ENCODE measurements at places on chromosomes 12 and 14.

GRCh38 chr14:95304342-95304741 is 15.4 kb downstream of the CLMN start:
- DNase-seq, result no peak

DNA sequence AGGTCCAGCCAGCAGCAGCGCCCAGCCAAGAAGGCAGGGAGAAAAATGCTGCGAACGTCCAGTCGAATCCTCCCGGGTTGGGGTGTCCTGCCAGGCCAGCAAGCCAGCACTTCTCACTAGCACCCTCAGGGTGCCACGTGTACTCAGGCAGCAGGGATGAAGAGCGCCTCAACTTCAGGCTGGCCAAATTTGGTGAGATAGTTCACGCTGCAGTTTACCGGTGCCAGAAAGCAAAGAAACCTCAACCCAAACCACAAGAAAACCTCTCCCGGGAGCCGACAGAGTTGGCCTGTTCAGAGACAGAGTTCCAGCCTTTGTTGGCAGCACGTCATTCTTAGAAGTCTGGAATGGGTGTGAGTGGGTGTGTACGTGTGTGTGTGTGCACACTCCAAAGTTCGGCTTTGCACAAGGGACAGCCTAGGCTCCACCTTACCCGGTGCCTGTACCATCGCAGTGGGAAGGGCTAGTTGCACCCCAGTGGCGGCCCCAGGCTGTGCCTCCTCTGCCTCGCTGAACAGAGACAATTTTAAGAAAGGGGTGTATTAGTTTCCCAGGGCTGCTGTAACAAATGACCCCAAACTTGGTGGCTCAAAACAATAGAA is 42.1 kb downstream of the ELK3 start:
- DNase-seq, result peak; percentile 46

- no peak for DNase-seq
These were observed 452.6 kb downstream of the ZFP36L1 start for GRCh38 chr14:68340262-68340661.

- no peak for DNase-seq
These were observed 22.9 kb downstream of the SPTLC2 start for GRCh38 chr14:77593501-77593961.

DNA sequence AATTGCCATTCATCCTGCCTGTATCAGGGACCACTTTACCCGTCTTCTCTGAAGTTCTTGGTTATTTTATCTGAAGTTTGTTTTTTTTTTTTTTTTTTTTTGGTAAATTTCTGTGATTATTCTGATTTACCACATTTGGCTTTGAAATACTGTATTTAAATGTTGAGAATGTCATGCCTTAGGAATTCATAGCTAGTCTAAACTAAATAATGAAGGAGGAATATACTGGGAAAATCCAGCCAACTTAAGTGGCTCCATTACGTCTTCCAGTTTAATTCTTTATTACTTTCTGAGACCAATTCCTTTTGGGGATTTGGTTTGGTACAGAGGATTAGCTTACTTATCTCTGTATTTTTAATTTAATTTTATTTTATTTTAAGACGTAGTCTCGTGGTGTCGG is 60.3 kb upstream of the KCNMB4 start:
- no peak for DNase-seq

DNA sequence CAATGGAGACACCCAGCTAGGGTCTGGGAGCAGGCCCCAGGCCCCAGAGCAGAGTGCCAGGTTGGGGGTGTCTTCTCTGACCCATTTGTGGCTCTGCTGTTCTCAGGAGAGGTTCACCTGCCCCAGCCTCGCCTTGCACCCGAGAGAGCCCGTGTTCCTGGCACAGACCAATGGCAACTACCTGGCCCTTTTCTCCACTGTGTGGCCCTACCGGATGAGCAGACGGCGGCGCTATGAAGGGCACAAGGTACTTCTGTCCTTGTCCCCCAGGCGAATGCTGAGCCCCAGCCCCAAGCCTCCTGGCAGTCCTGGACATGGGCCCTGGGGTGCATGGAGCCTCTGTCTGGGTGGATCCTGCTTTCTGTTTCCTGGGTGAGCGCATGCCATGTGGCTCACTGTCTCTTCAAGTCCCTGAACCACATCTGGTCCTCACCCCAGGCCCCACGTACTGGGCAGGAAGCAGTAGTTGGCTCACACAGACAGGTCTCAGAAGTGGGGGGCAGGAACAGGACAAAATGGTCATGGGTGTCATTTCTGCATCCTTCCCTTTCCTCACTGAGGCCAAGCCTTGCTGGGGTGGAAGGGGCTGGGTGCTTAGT is 58.2 kb downstream of the BEGAIN start:
- DNase-seq, result no peak

DNA sequence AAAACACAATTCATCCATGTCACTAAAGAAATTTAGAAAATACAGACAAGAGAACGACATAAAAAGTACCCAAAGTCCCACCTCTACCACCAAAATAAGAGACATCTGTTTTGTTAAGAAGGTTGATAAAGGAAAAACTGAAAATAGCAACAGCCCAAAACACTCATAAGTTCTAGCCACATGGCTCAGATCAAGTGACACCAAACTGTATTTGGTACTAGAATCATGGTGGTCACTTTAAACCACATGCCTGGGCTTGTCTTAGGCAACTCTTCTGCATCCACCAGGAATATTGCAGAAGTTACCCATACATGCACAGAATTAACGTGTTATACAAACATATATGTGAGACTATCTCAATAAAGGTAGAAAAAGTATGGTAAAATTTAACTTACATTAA is 78.2 kb upstream of the GTF2A1 start:
- no peak for DNase-seq

- no peak for DNase-seq
These were observed 167.9 kb downstream of the FOXN3 start for GRCh38 chr14:89249065-89249695.

GRCh38 chr12:71655495-71655894 is 8.2 kb downstream of the ZFC3H1 start:
- DNase-seq, result no peak

DNA sequence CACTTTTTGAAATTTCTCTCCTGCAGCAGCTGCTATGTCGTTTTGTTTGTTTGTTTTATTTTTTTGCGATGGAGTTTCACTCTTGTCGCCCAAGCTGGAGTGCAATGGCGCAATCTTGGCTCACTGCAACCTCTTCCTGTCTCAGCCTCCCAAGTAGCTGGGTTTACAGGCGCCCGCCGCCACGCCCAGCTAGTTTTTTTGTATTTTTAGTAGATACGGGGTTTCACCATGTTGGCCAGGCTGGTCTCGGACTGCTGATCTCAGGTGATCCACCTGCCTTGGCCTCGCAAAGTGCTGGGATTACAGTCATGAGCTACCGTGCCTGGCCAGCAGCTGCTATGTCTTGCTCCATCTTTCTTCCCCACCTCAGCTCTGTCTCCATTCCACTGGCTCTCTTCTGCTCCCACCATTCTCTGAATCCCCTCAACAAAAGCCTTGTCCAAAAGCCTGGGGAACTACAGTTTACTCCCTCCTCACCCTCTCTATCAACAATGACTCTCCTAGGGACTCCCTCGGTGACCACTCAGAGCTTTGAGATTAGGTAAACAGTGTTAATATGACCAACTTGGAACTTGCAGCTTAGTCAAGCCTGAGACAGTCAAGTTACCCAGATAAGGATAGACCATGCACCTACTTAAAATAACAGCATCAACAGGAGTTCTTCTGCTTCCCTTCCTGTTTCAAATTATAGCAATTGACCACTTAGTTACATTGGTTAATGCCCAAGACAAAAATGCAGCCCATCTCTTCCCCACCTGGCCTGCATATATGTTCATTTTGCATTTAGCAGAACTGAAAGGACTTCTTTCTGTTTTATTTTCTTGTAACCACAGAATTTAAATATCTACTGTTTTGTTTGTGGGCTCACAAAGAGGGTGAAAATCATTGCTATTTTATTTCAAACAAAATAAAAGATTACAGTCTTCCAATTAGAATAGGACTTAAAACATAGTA is 189.0 kb upstream of the AMIGO2 start:
- DNase-seq, result no peak

- no peak for DNase-seq
These were observed 37.0 kb upstream of the TSPAN9 start for GRCh38 chr12:3040026-3040656.

DNA sequence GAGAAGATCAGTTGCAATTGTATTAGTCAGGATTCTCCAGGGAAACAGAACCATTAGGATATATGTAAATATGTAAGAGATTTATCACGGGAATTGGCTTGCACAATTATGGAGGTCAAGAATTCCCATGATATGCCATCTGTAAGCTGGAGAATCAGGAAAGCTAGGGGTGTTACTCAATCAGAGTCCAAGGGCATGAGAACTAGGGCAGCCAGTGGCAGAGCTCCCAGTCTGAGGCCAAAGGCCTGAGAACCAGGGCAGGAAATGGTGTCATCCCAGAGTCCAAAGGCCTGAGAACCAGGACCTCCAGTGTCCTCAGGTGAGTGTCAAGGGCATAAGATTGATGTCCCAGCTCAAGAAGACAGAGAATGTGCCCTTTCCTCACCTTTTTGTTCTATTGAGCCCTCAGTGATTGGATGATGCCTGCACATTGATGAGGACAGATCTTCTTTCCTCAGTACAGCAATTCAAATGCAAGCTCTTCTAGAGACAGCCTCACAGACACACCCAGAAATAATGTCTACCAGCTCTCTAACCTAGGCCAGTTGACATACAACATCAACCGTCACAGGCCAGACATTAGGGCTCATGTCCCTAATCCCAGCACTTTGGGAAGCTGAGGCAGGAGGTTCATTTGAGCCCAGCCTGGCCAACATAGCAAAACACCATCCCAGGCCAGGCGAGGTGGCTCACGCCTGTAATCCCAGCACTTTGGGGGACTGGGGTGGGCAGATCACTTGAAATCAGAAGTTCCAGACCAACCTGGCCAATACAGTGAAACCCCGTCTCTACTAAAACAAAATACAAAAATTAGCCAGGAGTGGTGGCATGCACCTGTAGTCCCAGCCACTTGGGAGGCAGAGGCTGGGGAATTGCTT is 34.9 kb upstream of the ZNF740 start:
- no peak for DNase-seq

DNA sequence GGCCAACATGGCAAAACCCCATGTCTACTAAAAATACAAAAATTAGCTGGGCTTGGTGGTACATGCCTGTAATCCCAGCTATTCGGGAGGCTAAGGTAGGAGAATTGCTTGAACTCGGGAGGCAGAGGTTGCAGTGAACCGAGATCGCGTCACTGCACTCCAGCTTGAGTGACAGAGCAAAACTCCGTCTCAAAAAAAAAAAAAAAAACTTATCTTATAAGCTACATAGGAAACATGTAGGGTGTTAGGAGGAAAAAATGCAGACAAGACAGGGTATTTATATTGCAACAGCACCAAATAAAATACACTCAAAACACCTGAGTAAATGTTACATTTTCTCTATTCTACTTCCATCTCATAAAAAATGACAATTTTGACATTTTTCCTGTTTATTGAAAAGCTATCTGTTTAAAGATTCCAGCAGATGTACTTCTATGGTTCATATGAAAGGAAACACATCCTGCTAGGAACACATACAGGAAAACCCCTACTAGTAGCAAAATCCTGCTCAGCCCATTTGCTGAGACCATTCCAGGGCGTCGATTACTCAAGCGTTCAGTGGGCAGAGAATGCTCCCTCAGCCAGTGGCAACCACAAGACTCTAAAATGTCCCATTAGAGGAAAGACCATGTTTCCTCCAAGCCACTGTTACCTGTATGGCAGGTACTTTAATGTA is 19.7 kb downstream of the CORO1C start:
- DNase-seq, result no peak

Measured in stimulated activated CD4-positive, alpha-beta T cell treated with anti-CD3 and anti-CD28 coated beads, Interleukin-1b, Interleukin-23, amount 100 ng/mL, for 48 hours (primary cell).